CD4-positive, alpha-beta memory T cell (primary cell): ENCODE measurements at places on chromosomes 3 and 15.

GRCh38 chr15:33852570-33852969, 115.7 kb upstream of the CHRM5 start:
- DNase-seq, result no peak

GRCh38 chr3:110859336-110859735, 212.3 kb upstream of the NECTIN3 start:
- no peak for DNase-seq

- no peak for DNase-seq
Observed at GRCh38 chr3:190773948-190774347, 88.5 kb downstream of the GMNC start.

- no peak for DNase-seq
Observed at GRCh38 chr3:156705761-156706616, 31.6 kb downstream of the TIPARP start.

DNA sequence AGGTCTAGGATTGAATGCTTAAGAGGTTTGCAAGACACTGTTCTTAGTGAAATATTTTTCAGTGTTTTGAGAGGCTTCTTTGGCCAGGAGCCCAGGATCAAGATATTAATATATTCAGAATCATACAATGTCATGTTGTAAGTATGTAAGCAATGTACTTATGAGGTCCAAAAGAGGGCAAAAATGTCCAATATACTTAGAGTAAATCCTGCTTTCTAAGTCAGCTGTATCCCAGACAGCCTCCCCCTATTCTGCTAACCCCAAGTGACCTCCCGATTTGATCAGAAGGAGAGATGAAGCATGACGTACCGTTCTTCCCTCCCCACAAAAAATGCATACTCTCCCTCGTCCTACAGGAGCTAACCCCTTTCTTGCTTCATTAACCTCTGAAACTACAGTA, 70.9 kb downstream of the CHAC1 start:
- no peak for DNase-seq

- no peak for DNase-seq
Observed at GRCh38 chr15:59268168-59268851, 61.7 kb downstream of the LDHAL6B start.

DNA sequence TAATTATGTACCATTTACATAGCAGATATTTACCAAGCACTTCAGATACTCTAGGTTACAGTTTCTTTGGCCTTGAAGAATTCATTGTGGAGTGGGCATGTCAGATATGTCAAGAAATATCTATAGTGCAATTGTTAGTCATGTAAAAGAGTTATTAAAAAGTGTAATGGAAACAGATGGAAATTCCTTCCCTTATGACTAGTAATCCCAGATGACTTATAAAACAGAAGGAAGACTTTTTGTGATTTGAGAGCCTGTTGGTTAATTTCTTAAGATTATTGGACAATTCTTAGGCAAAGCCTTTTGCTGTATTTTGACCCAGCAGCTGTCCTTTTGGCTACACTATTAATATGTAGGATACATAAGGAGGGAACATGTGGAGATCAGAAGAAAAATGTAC, 708.9 kb upstream of the NECTIN3 start:
- DNase-seq, result no peak

DNA sequence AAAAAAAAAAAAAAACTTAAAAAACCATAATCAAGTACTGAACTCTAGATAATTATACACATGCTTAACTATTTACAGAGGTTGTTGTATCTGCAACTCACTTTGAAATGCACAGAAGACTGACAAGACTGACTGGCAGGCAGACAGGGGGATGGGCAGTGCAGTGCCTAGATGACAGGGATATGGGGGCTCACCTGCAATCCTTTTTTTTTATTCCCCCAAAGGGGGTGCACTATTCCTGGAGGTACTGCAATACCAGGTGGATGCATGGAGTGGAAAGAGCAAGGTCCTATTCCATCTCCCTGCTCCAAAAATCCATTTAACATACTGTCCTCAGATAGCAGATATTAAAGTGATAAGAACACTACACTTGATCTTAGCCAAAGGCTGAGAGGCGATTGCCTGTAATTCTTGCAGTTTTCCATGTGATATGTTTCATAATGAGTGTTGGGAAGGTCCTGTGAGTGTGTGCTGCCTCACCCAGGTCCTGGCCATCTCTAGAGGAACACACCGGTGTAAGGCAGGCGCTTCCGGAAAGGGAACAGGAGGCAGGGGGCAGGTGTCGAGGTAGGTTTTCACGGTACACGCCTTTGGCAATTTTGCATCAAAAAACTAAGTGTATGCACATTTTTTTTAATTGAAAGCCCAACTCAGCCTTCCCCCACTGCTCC, 22.7 kb downstream of the SEC61A1 start:
- DNase-seq, result no peak
